ENCODE measurements at places on chromosomes 3 and 15.
A peak's percentile ranks its signal among the peaks of the same experiment; 100 is the strongest.

DNA sequence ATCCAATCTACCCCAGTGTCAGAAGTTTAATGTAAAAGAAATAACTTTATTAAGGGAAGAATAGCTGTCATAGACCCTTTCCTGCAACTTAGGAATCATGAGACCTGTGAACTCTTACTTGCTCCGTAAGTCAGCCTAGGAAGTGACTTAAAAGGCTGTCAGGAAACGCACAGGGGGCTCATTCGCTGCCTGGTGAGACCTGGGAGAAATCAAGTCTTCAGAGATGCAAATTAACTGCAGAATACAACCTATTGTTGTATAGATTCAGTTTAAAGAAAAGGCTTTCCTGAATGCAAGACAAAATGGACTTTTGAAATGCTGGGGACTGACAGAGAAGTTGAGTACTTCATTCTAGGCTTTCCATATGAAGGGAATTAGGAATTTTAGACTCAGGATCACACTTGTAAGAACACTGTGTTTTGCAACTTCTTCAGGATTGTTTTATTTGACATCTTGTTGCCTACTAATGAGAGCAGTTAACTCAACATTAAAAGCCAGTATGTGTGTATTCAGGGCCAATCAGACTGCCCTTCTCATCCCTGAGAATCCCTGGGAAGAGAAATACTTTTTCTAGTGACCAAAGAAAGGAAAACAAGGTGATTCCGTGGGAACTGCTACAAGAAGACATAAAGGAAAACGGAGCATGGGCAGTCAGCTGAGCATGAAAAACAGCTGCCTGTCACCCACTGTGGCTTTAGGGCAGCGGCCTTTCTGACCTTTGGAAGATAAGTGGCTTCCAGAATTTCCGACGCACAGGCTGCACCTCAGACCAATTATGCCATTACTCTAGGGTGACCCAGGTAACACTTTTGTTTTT is 18.5 kb upstream of the DPPA4 start:
- no peak for DNase-seq

DNA sequence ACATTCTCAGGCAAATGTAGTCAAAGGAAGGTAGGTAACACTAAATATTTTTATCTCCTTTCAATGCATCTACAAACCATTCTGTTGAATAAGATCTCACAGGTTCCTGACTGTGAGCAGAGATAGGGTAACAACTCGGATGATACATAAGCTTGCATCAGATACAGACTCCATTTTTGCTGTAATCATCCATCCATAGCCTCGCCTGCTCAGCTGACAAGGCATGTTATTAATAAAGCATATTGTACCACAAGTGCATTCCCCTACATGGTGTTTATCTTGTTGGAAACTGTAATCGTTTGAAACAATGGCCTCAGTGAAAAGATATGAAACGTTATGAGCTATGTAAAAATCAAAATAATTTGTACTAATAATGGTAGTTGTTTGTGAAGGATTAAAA is 35.4 kb upstream of the TCF12 start:
- no peak for DNase-seq

DNA sequence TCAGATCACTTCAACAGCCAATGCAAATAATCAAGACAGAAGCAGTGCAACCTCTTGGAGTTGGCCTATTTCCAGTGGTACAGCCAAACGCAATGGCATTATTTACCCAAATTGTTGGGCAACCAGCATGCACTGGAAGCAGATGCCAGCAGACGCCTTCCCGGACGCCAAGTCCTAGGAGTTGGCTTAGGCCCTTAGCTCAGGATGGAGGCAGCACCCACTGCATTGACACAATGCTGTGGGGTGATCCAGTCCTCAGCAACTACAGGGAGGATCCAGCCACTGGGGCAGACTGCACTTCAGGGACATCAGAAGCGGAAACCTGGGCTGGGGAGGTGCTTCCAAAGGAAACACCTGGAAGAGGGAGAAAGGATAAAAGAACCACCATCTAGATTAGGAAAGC is 290.4 kb downstream of the FAM43A start:
- no peak for DNase-seq

GRCh38 chr3:56229311-56229710 is 239.0 kb downstream of the ERC2 start:
- DNase-seq = no peak

DNA sequence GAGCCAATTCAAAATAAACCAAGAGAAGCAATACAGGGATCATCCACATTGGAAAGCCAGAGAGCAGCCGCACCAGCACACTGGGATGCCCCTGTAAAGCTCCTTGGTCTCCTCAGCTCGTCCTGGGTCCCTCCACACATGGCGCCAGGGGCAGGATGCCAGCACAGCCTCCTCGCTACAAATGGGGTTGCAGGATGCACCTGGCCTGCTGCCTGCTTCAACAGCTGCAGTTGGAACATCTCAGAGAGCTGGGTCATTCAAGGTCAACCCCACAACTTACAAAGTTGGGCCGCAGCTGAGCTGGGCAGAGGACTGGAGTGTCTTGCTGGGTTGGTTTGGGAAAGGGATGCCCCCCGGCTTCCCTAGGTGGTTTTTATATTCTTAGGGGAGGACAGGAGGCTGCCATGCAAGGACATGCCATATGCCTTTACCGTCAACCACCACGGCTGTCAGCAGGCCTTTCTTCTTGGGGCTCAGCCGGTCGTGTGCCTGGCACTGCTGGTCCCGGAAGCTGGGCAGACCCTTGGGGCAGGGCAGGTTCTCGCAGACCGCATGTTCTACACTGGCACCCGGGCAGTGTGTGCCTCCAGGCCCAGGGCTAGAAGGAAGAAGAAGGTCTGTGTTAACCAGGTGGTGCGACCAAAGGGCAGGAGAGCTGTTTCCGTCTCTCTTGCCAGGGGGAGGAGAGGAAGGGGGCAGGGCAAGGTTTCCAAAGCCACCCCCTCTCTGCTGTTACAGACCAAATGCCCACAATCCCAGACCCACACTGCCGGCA is 225.2 kb downstream of the ADAMTS17 start:
- DNase-seq = no peak

- no peak for DNase-seq
These were observed 101.2 kb downstream of the ST8SIA2 start for GRCh38 chr15:92494806-92495336.

- DNase-seq = no peak
These were observed 25.4 kb upstream of the FAM3D start for GRCh38 chr3:58691997-58692396.

- no peak for DNase-seq
These were observed 526 bp downstream of the ADIPOQ start for GRCh38 chr3:186843039-186843432.

DNA sequence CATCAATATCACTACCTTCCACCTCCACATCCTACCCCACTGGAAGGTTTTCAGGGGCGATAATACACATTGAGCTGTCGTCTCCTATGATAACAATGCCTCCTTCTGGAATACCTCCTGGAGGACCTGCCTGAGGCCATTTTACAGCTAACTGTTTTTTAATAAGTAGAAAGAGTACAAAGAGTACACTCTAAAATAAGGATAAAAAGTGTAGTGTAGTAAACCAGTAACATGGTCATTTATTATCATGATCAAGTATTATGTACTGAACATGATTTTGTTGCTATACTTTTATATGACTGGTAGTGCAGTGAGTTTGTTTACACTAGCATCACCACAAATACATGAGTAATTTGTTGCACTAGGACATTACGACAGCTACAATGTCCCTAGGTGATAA is 46.6 kb upstream of the SSR3 start:
- DNase-seq = no peak

- DNase-seq = no peak
These were observed 34.3 kb upstream of the CD47 start for GRCh38 chr3:108125153-108125543.

DNA sequence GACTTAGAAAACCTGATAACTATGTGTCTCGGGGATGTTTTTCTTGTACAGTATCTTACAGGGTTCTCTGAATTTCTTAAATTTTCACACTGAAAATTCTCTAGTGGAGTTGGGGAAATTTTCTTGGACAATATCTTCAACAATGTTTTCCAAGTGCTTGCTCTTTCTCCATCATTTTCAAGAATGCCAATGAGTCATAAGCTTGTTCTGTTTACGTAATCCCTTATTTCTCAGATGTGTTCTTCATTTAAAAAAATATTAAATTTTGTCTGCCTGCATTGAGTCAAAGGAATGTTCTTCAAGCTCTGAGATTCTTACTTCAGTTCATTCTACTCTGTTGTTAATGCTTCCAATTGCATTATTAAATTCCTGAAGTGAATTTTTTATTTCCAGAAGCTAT is 21.9 kb upstream of the PLSCR2 start:
- no peak for DNase-seq

GRCh38 chr3:140767566-140767965 is 89.7 kb downstream of the TRIM42 start:
- no peak for DNase-seq

DNA sequence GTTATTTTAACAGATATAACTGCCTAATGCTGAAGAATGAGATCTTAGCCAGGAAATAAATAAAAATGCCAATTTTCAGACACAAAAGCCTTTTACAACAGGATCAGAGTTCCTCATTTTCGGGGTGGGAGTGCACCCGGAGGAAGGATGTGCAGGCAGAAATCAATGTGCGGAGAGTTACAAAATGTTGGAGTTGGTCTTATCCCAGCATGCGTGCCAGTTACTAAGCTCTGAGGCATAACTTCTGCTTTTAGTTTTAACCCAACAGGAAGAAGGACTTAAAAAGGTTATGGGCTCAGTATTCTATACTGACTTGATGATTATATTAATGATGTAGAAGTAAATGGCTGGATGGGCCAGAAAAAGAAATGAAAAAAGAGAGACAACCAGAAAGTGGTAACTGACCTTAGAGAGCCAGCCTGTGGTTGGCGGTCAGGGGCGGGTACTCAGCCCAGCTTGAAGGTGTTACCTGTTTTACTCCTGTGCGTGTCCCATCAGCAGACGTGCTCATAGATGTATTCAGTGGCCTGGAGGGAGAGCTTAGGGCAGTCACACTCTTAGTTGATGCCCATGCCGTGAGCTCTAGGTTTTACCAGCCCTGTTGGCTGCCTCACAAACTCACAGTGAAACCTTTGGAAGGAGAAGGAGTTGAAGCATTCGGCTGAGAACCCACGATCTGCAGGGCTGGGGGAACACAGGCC is 164.7 kb downstream of the SV2B start:
- DNase-seq = no peak

- no peak for DNase-seq
These were observed 659.0 kb downstream of the NTRK3 start for GRCh38 chr15:87597346-87598052.

DNA sequence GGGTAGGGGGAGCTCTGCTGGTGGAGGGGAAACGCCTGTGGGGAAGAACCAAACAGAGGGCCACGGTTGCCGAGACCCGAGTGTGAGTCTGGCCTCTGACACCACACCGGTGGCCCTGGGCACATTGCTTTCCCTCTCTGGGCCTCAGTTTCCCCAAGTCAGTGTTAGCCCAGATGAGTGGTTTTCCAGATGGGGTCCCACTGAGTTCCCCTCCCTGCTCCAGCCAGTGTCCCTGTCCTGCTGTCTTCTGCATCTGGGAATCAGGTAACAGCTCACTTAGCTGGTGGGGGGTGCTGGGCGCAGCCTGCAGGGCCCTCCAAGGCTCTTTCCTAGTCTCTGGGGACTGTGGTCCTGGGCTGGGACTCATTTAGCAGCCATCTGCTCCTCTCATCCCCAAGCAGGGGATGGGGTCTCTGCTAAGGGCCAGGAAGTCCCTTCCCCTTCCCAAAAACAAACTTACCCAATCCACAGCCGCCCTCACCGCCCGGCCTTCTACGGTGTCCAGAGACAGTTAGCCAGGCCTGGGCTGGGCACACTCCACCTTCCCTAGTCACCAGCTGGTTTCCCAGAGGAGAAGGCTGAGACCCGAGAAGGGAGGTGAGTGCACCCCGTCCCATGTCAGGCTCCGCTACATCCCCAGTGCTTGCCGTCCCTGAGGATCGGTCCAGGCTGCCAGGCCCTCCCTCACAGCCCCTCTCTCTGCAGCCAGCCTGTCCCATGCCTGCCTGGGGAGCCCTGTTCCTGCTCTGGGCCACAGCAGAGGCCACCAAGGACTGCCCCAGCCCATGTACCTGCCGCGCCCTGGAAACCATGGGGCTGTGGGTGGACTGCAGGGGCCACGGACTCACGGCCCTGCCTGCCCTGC is 676 bp downstream of the GP9 start:
- DNase-seq = no peak

DNA sequence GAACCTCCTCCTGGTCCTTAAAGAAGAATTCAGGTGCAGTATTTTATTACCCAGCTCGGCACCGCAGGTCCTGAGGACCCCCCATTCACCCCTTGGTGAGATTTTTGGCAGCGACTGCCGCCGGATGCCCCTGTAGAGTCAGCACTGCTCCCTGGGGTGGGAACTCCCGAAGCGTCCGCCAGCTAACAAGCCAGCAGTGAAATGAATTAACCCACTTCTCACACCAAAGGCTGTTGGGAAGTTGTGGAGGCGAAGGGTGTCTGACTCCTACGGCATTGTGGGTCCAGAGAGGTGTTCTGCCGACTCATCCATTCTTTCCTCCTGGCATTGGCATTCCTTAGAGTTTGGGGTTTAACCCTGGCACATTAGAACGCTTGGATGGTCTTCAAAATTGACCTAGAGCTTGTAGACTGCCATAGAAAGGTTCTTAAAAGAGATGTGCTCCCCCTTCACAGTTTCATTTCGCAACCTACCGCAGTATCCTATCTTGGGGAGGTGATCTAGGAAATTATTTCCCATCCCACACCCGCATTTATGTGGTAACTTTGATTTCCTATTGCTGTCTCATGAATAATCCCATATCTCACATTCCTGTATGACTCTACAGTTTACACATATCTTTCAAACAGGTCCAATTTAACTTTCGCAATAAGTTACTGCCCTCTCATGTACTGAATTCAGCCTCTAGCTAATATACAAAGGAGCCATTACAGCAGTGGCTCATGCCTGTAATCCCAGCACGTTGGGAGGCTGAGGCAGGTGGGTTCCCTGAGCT is 879 bp upstream of the EIF5A2 start:
- DNase-seq = peak; percentile 2

DNA sequence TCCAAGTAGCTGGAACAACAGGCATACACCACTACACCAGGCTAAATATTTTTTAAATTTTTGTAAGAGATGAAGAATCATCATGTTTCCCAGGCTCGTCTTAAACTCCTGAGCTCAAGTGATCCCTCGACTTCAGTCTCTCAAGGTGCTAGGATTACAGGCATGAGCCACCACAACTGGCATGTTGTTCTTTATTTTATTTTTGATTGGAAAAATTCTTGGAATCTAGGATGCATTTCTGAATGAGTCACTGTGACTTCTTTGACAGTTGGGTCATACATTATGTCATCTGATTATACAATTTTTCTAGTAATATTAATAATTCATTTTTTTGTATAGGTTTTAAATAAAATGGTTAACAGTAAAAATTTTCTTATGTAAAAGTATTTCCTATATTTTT is 870.2 kb downstream of the SI start:
- no peak for DNase-seq

GRCh38 chr3:46261926-46262594 is 19.8 kb downstream of the CCR3 start:
- no peak for DNase-seq

- no peak for DNase-seq
These were observed 424.3 kb upstream of the TPRG1 start for GRCh38 chr3:188747489-188747888.

All from effector memory CD8-positive, alpha-beta T cell (primary cell).